CD8-positive, alpha-beta memory T cell (primary cell): ENCODE measurements at places on chromosomes 7 and 10. TPM values are rescaled to one million over a fixed set of nuclear protein-coding genes. Genes with fewer than 3 reads are reported as not detected.

FXYD4 gene
- not detected for total RNA-seq

PILRA gene
- total RNA-seq = 1.9 TPM

ANXA8 gene
- not detected for total RNA-seq

SNCG gene
- total RNA-seq = not detected

ALKBH4 gene
- total RNA-seq = 13.2 TPM
